ENCODE measurements at places on chromosomes 4 and X.

- DNase-seq: no peak
Measured at GRCh38 chr4:131309628-131310027, 1839.5 kb upstream of the PCDH10 start.

DNA sequence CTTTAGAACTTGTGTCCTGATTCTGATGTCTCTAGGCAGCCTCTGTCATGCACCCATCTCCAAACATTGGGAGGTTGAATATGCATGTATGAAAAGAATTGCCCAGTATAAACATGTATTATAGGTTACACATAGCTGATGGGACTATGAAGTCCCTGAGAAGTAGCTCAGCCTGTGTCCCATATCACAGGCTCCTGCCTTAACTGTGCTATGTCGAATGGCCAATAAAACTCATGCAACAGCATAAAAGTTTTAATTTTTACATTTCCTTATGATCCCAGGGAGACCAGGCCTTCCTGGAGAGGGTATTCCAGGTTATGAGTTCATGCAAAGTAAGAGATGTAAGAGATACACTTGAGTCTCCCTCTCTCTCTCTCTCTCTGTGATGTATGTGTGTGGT, 217.4 kb downstream of the SHROOM3 start:
- DNase-seq: no peak

DNA sequence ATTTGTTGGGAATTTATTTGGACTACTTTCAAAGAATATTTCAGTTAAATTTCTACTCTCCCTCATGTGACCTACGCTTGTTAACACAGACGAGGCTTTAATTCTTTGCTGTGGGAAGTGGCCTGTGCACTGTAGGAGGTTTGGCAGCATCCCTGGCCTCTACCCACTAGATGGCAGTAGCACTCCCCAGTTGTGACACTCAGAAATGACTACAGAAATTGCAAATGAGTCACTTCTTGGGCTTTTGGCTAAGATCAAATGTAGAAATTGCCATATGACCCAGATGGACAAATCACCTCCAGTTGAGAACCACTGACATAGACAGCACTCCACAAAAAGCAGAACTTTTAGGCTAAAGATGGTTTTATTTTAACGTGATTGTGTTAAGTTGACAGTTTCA, 22.1 kb downstream of the PIR start:
- DNase-seq: peak; percentile 64

DNA sequence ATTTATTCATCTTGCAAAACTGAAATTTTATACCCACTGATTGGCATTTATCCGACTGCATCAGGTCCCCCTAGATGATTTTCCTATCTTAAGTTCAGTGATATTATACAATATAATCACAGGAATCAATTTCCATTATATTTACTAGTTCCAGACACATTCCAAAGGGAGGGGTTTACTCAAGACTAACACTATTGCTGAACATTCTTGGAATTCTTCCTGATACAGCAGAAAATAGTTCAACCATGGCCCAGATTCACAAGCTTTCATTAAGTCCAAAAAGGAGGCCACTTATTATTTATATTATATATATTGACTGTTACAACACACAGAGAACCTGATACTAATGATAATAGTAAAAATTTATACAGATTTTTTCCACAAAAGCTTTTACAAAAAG, 2353.6 kb downstream of the PCDH7 start:
- DNase-seq: no peak

- no peak for DNase-seq
Measured at GRCh38 chrX:139724626-139725025, 16.7 kb upstream of the MCF2 start.

GRCh38 chr4:1368421-1369090, 21.5 kb downstream of the UVSSA start:
- peak; percentile 13 for DNase-seq

DNA sequence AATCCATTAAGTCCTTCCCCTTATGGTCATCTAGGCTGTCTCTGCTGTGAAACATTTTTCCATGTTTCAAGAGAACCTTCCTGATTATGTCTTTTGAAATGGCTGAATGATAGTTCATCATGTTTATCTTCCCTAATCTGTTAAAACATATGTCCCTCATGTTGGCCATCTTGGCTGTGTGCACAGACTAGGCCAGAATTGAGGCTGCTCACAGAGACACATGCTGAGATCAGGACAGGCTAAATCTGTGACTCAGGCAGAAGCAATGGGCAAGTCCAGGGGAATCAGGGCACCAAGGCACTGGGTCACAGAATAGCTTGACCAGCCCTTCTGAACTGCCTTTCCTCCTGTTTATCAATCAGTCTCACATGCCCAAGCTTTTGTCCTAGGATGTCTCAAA, 78.3 kb downstream of the FHDC1 start:
- DNase-seq: no peak

GRCh38 chrX:10636851-10637250, 16.5 kb upstream of the MID1 start:
- DNase-seq: no peak

GRCh38 chrX:129690435-129690834, 35.7 kb upstream of the APLN start:
- no peak for DNase-seq

DNA sequence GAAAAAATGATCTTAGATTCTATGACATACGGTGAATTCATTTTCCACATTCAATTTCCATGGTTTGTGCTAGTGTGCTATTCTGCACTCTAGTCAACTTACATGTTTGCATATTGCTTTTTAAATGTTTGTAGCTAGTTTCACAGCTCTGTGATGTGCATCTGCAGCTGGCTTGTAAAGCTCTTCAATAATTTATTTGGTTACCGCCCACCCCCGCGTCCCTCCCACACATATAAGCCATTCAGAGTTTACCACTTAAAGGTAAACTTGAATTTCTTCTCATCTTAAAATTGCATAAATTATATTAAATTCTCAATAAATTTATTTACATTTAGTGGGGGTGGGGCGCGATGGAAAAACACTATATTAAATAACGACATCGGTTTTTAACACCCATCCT, 291 bp upstream of the NBDY start:
- peak; percentile 35 for DNase-seq

DNA sequence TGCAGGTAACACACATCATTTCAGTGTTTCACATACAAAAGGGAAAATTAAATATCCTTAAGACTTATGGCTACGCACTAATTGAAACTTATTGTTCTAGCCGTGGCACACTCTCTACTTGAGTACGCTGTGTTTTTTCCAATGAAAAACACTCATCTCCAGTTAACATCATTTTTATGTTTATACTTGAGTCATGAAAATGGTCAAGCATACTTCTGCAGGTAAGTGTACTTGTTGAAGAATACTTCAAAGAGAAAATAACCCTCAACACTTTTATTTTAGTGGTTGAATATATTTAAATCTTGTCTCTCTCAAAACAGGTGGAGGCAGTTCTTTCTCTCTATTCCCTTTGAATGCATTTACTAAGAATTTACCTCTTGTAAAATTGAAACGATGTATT, 538.7 kb upstream of the PCDH7 start:
- no peak for DNase-seq

DNA sequence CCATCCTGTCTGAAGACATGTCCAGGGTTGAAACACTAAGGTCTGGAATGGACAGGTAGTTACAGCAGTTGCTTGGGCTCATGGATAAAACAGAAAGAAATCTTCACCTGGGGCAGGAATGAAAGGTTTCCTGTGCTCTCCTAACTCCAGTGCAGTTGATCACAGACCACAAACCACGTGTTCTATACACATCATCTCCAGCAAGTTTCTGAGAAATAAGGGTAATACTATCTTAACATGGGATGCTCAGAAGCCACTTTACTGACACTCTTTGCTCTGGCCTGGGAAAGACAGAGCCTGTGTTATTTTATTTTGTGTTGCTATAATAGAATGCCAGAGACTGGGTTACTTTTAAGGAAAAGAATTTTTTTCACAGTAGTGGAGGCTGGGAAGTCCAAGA, 16.0 kb downstream of the MAGEB10 start:
- no peak for DNase-seq

DNA sequence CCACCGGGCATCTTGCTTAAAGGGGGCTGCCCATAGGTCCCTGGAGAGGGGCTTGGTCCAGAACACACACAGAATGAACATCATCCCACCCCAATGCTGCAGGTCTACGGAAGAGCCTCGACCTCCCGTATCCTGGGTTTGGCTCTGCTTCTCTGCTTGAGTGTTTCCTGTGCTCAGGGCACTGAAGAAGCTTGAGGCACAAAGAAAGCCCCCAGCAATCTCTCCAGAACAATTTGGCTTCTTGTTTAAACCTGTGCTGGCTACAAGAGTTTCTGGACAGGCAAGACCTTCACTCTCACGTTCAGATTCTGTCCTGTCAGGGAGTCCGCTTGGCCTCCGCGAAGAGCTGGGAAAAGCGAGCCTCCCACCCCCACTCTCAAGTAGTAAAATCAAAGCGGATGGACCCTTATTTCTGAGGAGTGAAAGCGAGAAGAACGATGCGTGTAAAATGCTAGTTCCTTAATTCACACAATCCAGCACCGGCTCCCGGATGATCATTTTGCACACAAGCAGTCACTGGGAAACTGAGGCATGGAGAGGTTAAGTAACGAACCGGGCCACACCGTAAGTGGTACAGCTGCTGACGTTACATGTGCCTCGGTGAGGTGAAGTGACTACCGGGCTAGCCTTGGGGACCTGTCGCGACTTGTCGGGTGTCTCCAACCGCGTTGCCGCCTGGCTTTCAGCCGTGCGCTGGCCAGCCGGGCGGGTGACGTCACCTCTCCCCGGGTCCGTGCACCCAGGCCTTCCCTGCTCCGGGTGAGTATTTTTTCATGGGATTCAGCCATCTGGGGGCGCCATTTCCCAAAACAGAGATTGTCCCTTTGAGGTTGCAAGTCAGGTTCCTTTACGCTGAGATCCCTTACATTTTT, 3.1 kb upstream of the SFRP2 start:
- DNase-seq: peak; percentile 89

- no peak for DNase-seq
Measured at GRCh38 chr4:15145709-15146108, 143.4 kb downstream of the CPEB2 start.

GRCh38 chr4:3517731-3518510, 14.3 kb downstream of the LRPAP1 start:
- no peak for DNase-seq

DNA sequence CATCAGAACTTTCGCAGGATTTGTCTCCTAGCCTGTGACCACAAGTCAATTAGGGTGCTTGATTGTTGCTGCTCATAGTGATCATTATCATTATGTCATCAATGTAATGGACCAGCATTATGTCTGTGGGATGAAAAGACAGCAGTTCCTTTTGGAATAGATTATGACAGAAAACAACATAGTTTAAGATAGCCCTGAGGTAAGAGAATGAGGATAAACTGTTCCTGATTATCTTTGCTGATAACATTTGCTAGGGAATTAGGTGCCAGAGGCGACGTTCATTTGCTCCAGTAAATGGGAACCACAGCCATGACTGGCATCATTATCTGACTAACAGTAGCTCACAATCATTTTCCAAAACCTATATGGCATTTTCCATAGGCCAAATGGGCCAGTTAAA, 12.7 kb upstream of the THOC2 start:
- DNase-seq: no peak

DNA sequence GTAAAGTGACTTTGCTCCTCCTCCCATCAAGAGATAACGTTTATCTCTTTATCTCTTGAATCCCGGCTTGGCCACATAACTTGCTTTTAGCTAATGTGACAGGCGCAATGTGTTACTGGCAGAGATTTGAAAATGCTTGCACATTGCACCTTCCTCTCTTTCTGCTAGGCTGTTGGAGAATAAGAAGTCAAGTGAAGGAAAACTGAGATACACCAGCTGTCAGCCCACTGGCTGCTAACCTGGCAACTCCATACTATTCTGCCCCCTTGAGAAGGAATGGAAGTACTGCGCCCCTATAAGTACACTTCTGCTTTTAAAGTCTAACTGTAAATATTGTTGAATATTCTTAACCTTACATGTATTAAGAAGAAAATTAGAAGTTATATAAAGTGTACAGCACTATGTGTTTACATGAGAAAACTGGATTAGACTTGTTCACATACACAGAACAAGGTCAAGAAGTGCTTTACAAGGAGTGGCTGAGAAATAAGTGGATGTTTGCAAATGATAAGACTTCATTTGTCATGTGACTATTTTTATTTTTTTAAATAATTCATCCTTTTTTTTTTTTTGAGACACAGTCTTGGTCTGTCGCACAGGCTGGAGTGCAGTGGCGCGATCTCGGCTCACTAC, 424.5 kb upstream of the CTSO start:
- DNase-seq: no peak

GRCh38 chrX:13180807-13181206, 136.4 kb upstream of the FAM9C start:
- no peak for DNase-seq

- DNase-seq: no peak
Measured at GRCh38 chr4:139142980-139143379, 34.0 kb downstream of the ELF2 start.

DNA sequence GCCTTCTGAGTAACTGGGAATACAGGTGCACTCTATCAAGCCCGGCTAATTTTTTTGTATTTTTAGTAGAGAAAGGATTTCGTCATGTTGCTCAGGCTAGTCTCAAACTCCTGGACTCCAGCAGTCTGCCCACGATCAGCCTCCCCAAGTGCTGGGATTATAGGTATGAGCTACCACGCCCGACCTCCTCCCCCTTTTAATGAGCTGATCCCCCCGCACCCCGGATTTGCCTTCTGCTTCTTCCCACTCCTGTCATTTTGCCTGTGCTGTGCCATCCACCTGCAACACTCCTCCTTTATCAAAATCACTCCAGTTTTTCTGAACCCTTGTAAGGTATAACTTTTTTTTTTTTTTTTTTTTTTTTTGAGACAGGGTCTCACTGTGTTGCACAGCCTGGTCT, 33.4 kb downstream of the SPINK2 start:
- no peak for DNase-seq

DNA sequence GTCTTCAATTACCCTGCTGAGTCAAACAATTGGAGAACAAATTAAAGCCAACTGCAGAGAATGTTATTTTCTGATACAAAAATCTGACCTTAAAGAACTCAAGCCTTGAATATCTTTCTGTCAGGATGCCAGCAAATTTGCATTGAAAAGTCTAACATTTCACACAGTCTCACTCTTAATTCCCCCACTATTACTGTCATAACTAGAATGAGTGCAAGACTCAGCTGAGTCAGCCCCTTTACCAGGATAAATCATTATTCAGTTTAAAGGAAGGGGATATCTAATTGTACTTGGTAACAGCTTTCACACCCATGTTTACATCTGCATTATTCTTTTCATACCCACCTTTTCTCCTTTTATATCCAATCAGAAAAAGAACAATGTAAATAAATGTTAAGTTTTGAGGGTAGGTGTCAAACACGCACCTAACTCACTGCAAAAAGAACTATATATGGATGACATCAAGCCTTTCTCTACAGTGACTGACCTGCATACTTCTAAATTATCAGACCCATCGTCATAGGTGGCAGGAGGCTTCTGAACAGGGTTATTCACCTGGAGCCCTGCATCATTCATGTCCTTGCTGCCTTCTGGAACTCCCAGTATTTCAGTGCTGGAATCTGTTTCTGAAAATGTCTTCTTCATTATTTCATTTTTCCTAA, 117.4 kb downstream of the TMA16 start:
- no peak for DNase-seq

DNA sequence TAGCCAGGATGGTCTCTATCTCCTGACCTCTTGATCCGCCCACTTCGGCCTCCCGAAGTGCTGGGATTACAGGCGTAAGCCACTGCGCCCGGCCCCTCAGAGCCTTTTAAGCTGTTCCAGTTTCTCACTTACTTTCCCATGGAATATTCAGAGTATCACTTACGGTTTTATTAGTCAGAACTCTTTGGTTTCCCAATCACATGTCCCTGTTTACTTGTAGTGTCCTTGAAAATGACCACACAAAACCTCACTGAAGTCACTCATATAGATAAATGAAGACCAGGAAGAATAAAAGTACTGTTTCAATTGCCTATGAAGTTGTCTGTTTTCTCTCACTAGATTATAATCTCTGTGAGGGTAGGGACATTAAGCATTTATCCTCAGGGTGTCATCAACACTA, 217.2 kb upstream of the HCCS start:
- DNase-seq: no peak

All from femur (tissue), 1 donor.